ENCODE measurements at places on chromosomes 2 and 18.

DNA sequence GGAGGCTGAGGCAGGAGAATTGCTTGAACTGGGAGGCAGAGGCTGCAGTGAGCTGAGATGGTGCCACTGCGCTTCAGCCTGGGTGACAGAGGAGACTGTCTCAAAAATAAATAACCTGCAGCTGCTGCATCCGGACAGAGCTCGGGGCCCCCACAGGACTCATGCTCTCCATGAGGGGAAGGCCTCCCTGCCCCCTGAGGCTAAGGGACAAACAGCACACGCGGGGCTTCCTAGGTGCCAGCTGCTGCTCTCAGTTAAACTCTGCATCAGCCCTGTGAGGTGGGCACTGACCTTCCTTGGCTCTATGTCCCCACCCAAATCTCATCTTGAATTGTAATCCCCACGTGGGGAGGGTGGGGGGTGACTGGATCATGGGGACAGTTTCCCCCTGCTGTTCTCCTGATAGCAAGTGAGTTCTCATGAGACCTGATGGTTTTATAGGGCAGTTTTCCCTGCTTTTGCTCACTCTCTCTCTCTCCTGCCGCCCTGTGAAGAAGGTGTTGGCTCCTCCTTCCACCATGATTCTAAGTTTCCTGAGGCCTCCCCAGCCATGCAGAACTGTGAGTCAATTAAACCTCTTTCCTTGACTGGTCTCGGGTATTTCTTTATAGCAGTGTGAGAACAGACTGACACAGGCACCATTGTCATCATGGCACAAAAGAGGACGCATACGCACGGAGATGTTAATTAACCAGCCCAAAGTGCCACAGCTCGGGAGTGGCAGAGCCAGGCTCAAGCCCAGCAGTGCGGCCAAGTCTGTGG lies 49.9 kb upstream of the TAF1B start:
- DNase-seq: no peak

DNA sequence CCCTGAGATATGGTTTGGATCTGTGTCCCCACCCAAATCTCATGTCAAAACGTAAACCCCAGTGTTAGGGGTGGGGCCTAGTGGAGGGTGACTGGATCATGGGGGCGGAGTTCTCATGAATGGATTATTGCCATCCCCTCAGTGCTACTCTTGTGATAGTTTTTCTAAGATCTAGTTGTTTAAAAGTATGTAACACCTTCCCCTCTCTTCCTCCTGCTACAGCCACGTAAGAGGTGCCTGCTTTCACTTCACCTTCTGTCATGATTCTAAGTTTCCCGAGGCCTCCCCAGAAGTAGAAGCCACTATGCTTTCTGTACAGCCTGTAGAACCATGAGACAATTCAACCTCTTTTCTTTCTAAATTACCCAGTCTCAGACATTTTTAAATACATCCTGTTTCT lies 16.9 kb downstream of the PUM2 start:
- no peak for DNase-seq

DNA sequence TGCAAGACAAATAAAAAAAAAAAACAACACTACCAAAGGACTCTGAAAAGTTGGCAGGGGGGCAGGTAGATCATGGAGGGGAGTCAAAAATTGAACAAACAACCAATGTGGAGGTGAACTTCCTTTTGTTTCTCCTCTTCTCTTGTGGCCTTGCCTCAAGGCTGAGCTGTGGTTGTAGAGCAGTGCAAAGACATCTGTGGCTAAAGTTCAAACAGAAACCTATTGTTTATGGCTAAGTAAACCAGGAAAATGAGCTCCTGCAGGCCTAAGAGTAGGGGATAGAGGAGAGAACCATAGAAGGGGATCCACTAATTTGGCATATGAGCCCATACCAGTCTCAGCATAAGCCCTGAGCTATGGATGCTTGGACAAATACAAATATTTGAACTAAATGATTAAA lies 40.2 kb upstream of the EGR4 start:
- no peak for DNase-seq

- no peak for DNase-seq
These were observed 199.3 kb upstream of the GALNT5 start for GRCh38 chr2:157058161-157058560.

- DNase-seq: peak; percentile 63
These were observed 32.7 kb downstream of the SIX3 start for GRCh38 chr2:44974064-44974715.

DNA sequence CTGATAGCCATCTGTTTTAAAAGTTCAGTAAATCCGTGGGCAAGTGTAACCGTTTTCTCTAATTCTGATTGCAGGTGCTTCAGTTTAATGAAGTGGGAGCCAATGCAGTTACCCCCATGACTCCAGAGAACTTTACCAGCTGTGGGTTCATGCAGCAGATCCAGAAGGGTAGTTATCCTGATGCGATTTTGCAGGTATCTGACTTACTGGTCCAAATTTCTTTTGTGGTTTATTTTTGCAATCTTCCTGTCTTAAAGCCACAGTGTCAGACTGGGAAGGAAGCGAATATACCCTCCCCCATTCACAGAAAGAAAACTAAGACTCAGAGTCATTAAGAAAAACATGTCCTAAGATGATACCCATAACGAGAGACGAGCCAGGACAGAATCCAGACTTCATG lies 7.7 kb downstream of the SERPINB2 start:
- no peak for DNase-seq

GRCh38 chr2:134120733-134121630 lies 132.9 kb upstream of the MGAT5 start:
- DNase-seq: peak; percentile 30

- DNase-seq: no peak
These were observed 690.1 kb upstream of the KLHL29 start for GRCh38 chr2:22694856-22695255.

DNA sequence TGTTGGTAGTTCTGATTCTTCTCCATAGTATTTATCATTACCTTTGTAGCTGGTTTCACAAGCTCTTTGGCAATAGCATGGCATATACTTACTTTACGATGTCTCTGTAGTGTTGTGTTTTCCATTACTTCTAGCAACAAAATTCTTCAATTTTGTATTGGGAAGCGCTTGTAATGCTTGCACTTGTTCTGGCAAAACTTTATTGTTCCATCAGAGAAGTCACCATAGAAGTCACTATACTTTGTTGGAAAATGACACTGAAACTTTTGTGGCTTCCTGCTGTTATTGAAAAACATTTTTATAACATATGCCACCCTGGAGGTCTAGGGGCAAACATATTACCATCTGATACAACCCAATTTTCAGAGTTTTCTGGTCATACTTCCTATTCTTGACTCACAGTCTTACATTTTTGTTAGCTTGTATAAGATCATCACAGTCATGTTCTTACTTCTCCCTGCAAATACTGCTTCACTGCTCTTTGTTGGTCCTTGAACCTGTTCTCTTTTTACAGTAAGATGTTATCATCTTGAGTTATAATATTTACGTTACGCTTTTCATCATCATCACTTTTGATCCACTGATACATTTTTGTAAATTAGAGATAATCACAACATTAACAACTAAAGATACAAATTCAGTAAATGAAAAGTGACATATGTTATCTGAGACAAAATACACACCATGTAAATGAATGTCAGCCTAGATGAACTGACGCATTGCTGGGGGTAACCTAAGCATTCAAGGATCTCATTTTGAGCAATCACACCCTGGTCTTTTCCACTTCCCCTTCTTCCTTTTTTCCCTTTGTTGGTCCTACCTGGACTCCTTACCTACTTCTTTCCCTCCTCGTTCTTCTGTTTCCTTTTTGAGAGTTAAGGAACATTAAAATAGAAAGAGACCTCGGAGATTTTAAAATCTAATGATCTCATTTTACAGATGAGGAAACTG lies 33.3 kb upstream of the CXCR4 start:
- DNase-seq: no peak
